PC-9 (cell line): ENCODE measurements at places on chromosomes 1 and 21. TPM values are rescaled to one million over a fixed set of nuclear protein-coding genes. Genes with fewer than 3 reads are reported as not detected.

SMYD3 gene
- total RNA-seq: 28.2 and 29.6 TPM in 2 replicates

DNA sequence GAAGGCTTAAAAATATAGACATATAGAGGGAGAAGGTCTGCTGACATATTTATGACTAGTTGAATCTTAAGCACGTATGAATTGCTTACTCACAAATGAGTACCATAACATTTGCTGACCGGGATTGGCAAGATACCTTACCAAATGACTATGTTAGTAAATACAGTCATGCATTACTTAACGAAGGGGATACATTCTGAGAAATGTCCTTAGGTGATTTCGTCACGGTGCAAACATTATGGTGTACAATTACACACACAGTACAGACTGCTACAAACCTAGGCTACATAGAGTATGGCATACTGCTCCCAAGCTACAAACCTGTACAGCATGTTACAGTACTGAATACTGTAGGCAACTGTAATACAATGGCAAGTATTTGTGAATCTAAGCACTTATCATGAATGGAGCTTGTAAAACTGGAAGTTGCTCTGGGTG lies 19.4 kb upstream of the UBE2U start:
- no peak for DNase-seq

ZSCAN20 gene
- 6.0 and 6.4 TPM in 2 replicates for total RNA-seq

LRRC39 gene
- 0.75 and 0.85 TPM in 2 replicates for total RNA-seq

DNA sequence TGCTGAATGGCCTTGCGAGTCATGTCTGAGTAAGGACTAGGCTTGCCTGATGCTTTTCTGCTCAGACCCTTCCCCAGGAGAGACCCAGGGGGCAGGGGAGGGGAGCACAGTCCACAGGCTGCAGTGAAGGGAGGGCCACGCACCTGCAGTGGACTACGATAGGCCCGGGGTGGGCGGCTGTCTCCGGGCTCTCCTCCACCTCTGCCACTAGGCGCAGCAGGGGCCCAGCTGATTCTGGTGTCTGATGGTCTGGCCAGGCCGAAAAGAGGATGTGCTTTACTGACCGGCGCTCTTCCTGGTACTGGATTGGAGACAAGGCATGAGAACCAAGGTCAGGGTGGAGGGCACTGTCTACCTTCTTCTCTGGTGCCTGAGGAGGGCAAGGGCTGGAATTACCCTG lies 7.9 kb upstream of the ARL8A start:
- DNase-seq: no peak

RBM11 gene
- 2.4 and 4.5 TPM in 2 replicates for total RNA-seq

GRCh38 chr1:226425431-226426031 lies 17.6 kb upstream of the PARP1 start:
- DNase-seq: no peak

- DNase-seq: peak; percentile 50
These were observed 3.0 kb downstream of the TRIM46 start for GRCh38 chr1:155176544-155177071.

DNA sequence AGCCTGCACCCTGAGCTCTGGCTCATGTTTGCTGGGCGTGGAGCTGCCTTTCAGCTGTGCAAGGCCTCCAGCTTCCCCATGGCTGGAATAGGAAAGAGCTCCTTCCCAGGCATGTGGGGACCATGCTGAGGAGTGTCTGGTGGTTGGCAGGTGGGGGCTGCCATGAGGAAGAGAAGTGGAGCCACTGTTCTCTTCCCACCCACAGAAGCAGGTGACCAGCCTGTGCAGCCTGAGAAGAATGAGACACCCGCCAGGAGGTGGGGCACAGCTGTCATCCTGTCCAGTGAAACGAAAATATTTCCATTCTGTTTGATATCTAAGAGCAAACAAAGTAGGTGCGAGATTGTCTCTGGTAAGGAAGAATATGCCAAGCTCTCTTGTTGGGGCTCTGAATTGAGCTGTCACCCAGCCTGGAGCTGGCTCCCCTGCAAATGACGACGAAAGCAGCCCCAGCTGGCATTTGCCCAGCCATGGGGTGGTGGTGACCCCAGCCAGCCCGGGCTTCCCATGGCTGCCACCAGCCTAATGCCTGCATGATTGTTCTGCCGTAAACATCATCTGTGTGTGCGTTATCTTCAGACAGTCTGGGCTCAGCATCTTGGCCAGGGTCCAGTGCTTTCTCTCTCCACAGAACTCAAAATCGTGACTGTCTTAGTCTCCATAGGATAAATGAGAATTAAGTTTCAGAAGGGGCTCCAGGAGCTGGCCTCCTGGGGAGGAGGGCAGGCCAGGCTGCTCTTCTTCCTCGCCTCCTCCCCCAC lies 429.8 kb upstream of the VAMP3 start:
- DNase-seq: no peak

PRKACB gene
- 16.1 and 16.7 TPM in 2 replicates for total RNA-seq

GRCh38 chr1:43529206-43529731 lies 1.4 kb upstream of the PTPRF start:
- peak; percentile 82 for DNase-seq

DNA sequence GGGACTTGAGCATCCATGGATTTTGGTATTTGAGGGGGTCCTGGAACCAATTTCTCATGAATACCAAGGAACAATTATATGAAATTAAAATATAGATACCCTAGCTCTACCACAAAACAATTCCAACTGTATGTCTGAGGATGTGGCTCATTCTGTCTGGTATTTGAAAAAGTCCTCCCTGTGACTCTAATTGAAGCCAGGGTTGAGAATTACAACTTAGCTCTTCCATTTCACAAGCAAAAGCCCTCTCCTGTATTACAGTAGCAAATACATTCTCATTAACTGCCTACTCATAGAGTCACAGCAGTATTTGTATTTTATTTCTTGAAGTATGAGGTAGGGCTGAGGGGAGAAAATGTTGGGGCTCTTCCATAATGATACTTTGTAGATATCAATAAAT lies 187.8 kb upstream of the OLFM3 start:
- no peak for DNase-seq

DNA sequence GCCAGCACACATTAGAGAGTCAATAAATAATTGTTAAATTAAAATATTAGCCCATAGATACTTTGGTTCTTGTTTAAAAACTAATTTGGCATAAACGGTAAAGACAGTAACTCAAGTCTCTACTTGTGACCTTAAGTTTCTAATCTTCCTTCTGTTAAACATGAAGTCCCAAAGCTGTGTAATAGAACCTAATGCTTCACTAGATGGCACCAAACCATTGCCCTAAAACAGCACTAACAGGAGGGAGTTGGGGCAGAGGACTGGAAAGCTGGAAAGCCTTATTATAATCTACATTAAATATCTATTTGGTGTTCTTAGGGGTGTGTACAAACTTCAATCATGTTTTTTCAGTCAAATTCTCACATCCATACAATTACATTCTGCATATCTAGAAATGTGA lies 176.7 kb downstream of the OLFM3 start:
- no peak for DNase-seq

CNIH4 gene
- total RNA-seq: 86.2 and 93.8 TPM in 2 replicates

- DNase-seq: no peak
These were observed 23.5 kb downstream of the RNF223 start for GRCh38 chr1:1050577-1051052.

- no peak for DNase-seq
These were observed 36.5 kb downstream of the RIPK4 start for GRCh38 chr21:41730367-41730765.

- no peak for DNase-seq
These were observed 338.6 kb upstream of the SNX7 start for GRCh38 chr1:98322966-98323365.

DNA sequence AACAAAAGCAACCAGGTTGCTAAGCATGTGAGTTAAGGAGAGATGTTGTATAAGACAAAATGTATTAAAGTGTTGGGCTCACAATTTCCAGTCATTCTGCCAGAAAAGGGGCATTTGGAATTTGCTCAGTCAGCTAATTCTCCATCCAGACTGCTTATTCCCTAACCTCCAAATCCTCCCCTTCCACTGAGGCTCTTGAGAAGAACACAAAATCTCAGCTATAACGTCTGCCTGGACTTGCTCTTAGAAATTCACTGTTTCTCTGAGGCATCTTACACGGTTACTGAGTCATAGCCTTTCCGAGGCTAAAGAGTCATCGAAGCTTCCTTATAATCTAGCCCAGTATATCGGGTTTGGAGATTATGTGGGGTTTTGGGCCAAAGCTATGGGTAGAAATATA lies 548.2 kb upstream of the ADGRL4 start:
- DNase-seq: no peak

CELA3A gene
- not detected in 2 replicates for total RNA-seq

DNA sequence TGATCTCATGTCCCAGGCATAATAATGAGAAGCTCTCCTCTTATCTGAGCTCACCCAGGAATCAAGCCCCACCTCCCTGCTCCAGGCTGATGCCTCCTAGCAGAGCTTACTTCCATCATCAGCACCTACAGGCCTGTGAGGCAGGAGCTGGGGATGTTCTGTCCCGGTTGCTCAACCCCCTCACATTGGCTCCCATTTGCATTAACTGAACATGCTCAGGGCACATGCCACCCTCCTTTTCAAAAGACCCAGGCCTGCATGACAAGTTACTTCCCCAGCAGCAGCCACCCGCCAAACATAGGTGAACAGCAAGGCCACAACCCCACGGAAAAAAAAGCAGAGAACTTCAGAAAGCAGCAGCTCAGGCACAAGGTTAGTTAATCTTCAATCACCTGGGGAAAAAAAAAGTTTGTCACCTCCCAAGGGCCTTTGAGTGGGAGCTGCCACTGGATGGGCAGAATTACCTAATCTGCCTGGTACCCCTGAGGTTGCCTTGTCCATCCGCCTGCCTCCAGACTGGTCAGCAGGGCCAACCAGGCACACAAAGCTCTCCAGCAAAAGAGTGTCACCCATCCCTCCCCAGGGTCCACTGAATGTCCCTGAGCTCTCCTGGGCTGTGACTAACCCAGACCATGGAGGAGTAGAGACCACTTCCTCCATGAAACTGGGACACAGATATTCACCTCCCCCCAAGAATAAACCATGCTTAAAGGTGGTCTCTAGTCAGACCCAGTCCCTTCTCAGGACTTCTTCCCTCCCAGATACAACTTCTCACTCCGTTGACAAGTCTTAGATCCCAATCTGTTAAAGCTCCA lies 4.4 kb downstream of the KCNN3 start:
- DNase-seq: peak; percentile 20

DNA sequence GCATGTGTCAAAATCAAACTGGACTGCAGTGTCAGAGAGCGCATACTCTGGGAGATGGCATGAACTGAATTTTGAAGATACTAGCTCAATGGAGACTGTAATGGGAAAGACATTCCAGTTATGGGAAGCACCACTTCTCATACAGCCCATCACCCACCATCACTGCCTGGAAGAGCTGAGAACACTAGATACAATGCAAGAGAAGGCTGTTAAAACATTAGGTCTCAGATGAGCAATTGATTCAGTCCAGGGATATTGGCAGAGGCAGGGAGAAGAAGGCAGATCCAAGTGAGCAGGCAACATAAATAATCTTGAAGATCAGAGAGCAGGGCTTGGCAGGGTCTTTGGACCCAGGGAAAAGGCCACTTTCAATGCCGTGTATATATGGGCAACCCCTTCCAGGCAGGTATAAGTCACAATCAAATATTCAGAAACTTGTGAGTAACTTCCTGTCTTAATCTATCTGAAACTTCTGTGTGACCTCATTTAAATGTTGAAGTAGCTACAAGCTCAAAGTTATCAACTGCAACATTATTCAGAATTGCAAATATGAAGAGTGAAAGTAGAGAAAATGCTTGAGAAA lies 290.3 kb upstream of the SGIP1 start:
- DNase-seq: no peak

DNA sequence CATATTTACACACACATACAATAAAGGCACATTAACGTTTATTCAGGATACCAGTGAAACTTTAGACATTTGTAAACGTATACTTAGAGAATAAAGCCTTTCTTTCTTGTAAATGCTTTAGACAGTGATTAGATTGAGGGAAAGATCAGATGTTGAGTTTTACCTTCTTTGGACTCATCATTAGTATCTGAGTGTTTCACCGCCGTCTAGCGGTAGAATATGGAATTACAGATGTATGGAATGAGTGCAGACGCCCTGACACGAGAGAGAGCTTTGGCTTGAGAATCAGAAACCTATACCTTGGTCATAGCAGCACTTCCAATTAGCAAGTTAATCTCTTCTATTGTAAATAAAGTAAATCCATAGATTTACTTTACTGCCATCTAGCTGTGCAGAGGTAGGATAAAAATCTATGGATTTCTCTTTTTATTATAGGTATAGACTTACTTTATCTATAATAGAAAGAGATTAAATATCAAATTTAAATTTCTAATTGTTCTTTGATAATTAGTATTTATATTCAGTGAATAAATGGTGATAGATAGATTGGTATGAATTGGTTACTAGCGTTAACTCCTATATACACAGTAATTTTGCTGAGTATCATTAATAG lies 12.6 kb downstream of the FLG2 start:
- peak; percentile 46 for DNase-seq

DNA sequence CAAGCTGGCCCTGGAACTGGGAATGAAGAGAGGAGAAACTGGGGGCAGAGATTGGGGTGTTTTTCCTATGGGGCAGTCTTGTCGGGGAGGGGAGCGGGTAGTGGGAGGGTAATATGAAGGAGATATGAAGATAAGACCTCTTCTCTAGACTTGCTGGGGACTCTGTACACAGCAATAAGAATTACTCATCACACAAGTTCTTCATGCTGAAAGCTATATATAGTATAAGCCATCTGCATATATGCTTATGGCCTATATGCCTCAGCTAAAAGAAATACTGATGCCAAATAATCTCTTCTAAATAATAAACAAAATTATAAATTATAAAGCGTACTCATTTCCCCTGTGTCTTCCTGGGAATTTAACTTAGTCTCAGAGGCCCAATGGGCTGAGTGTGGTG lies 7.9 kb downstream of the RHEX start:
- DNase-seq: no peak

GRCh38 chr1:42085596-42085995 lies 67.6 kb upstream of the GUCA2B start:
- no peak for DNase-seq

GRCh38 chr1:10544239-10544638 lies 69.5 kb downstream of the PEX14 start:
- no peak for DNase-seq

MCOLN2 gene
- total RNA-seq: 0.23 TPM in 1 of 2 replicates, not detected in the other

GRCh38 chr1:50454911-50455310 lies 31.7 kb upstream of the DMRTA2 start:
- DNase-seq: no peak

RPTN gene
- not detected in 2 replicates for total RNA-seq

DNA sequence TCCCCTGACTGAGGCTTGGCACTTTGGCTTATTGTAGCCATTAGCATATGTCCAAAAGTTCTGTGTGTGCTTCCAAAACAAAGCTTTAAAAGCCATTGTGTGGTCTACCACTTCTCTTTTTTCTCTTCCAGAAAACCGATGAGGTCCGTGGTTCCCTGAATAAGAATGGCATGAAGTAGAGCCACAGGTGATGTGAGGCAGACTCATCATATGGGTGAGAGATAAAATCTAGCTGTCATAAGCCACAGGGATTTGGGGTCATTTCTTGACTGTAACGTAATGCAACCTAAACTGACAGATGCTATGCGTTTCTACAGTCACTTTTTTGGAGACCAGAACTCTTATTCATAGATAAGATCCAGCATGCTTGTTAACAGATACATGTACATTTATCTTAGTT lies 7.0 kb upstream of the GREM2 start:
- no peak for DNase-seq

DNA sequence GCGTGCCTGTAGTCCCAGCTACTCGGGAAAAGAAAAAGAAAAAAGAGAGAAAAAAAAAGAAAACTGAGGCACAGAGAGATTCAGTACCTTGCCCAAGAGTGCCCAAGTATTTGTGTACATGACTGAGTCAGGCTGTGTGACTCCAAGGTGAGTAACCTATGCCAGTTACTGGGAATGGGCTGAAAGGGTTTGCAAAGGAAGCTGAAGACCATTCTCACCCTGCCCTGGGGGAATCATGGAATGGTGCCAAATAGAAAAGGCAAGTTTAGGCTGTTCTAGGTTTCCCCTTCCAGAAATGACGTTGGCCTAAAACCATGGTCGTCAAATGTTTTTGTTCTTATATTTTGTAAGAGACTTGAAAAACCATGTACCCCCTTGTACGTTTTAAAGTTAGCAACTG lies 37.9 kb upstream of the LRIG2 start:
- DNase-seq: peak; percentile 64
